ENCODE measurements at places on chromosomes 5 and 9. TPM values are rescaled to one million over a fixed set of nuclear protein-coding genes. Genes with fewer than 3 reads are reported as not detected.

The SAPCD2 gene
- total RNA-seq: 0.22 TPM

The GPX8 gene
- 6.8 TPM for total RNA-seq

The C5orf34 gene
- total RNA-seq: 0.40 TPM

The RLN1 gene
- total RNA-seq: 0.62 TPM

The ALDOB gene
- total RNA-seq: 0.56 TPM

The TYRP1 gene
- total RNA-seq: 50.2 TPM

The F12 gene
- not detected for total RNA-seq

The SH2D3C gene
- 18.2 TPM for total RNA-seq

The CAVIN4 gene
- total RNA-seq: 66.6 TPM

The SPACA9 gene
- 3.5 TPM for total RNA-seq

The ENTR1 gene
- total RNA-seq: 23.3 TPM

The DBN1 gene
- 24.2 TPM for total RNA-seq

The CLTA gene
- 63.0 TPM for total RNA-seq

The NSG2 gene
- total RNA-seq: 0.11 TPM

The ZNF366 gene
- 8.0 TPM for total RNA-seq

The ACSL6 gene
- total RNA-seq: 3.0 TPM

The CHD1 gene
- 11.8 TPM for total RNA-seq

The PARP8 gene
- 5.2 TPM for total RNA-seq

The PCDHAC1 gene
- 0.13 TPM for total RNA-seq

The CCL27 gene
- not detected for total RNA-seq

The FBN2 gene
- total RNA-seq: 23.5 TPM

The TRIM7 gene
- 10.8 TPM for total RNA-seq

The TICAM2 gene
- total RNA-seq: 2.7 TPM

The STPG3 gene
- 1.3 TPM for total RNA-seq

The SLC2A6 gene
- 2.9 TPM for total RNA-seq

The PPP3R2 gene
- not detected for total RNA-seq

The C5orf46 gene
- total RNA-seq: 2.0 TPM

The ATP6V1G1 gene
- total RNA-seq: 60.2 TPM

The AFAP1L1 gene
- 42.2 TPM for total RNA-seq

The ANKRD31 gene
- 0.08 TPM for total RNA-seq

The CDC25C gene
- 0.16 TPM for total RNA-seq

The LRRC19 gene
- not detected for total RNA-seq

The OR1J4 gene
- not detected for total RNA-seq

The DDX4 gene
- total RNA-seq: not detected

The PTGS1 gene
- 4.0 TPM for total RNA-seq

The MEF2C gene
- 52.3 TPM for total RNA-seq

The PCDHA6 gene
- total RNA-seq: not detected

The ZBTB34 gene
- total RNA-seq: 5.5 TPM

The SYK gene
- total RNA-seq: 6.5 TPM

The ARSI gene
- 0.38 TPM for total RNA-seq

The CORO2A gene
- total RNA-seq: 0.30 TPM

The RPS14 gene
- total RNA-seq: 1,133 TPM

The NR6A1 gene
- total RNA-seq: 1.4 TPM

The PDGFRB gene
- total RNA-seq: 47.0 TPM

Measured in Right ventricle myocardium superior (tissue), 1 donor.